ENCODE measurements at places on chromosomes 4 and X.

- no peak for DNase-seq
Observed at GRCh38 chr4:151690164-151690870, 70.5 kb downstream of the GATB start.

GRCh38 chrX:155873188-155873587, 8.0 kb upstream of the VAMP7 start:
- no peak for DNase-seq

- DNase-seq = no peak
Observed at GRCh38 chr4:74674750-74675149, 119.6 kb downstream of the BTC start.

DNA sequence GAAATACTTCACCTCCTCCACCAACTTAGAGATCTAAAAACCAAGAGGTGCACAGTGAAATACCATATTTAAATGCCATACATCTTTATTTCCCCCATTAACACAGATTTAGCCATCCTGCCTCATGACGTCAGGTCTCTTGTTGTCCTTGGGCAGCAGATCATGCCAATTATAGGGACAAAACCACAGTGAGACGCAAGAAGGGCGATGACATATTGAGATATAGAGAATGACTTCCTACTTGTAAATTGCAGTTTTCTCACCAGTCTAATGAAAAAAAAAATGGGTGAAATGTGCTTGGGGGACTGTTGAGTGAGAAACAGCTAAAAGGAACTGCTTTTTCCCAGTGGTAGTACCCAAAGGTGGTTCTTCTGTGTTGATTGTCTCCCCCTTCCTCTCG, 24.3 kb downstream of the RS1 start:
- DNase-seq = no peak

DNA sequence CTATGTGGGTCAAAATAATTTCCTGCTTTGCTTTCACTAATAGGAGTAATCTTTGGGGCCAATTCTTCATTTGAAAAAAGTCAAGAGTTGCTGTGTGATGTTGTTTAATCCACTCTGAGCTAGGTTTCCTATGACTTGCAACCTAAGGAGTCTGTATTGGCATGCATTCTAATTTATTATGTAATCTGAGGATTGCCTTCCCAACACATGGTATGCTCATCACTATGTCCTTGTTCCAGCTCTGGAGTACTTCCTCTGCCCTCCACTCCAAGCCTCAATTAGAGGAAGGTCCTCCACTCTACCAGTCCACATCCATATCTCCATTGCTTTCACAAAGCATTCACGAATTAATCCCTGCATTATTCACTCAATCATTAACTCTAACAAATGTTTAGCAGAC, 56.1 kb downstream of the PPP3CA start:
- DNase-seq = no peak

DNA sequence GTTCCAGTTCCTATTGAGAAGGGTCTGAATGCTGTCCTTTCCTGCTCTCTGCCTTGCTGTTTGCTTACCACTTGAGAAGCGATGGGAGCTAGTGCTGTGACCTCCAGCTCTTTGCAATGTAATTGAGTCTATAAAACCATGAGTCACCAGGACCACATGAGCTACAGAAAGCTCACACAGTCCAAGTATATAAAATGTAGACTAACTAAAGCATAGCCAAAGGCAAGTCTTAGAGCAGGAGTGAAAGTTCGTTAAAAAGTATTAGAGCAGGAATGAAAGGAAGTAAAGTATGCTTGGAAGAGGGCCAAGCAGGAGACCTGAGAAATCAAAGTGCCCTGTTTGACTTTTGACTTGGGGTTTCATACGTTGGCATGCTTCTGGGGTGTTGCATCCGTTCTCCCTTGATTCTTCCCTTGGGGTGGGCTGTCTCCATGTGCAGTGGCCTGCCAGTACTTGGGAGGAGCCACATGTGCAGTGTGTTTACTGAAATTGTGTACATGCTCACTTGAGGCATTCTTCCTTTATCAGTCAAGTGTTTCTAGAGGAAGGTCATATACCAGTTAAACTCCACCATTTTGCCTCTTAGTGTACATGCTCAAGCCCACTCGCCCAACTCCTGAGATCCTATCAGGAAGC, 71.3 kb upstream of the KIT start:
- DNase-seq = no peak

- DNase-seq = no peak
Observed at GRCh38 chrX:134642386-134642785, 15.9 kb downstream of the PLAC1 start.

- DNase-seq = no peak
Observed at GRCh38 chr4:48905363-48906015, 1.1 kb downstream of the OCIAD2 start.

DNA sequence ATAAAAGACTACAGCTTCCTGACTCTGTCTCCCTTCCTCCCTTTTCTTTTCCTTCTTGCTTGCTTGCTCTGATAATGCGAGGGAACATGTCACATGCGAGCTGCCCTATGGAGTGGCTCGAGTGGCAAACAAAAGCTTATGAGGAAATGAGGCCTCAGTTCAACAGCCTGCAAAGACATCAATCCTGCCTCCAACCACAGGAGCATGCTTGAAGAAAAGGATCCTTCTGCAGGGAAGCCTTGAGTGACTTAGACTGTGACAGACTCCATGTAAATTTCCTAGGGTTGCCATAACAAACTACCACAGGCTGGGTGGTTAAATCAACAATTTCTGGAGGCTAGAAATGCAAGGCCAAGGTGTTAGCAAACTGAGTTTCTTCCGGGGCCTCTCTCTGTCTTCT, 152.5 kb downstream of the NR3C2 start:
- DNase-seq = no peak

GRCh38 chr4:83782591-83782990, 246.7 kb downstream of the GPAT3 start:
- DNase-seq = no peak

DNA sequence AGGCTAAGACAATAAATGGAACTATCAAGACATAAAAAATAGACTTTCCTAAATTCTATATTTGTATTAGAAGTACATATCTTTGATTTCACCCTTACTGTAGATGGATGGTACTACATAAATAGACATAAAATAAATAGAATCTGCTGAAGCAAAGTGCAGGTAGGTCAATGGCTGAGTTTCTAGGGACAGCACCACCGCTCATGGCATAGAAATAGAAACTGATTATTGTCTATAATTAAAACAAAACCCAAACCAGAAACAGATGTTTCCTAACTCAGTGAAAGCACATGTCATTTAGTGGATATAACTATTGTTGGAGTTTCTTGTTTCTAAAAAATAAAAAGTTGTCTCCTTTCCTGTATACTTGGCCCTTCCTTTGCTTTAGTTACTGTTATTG, 387.3 kb upstream of the ADGRL3 start:
- DNase-seq = no peak

- no peak for DNase-seq
Observed at GRCh38 chr4:41935652-41936021, 408 bp downstream of the TMEM33 start.

DNA sequence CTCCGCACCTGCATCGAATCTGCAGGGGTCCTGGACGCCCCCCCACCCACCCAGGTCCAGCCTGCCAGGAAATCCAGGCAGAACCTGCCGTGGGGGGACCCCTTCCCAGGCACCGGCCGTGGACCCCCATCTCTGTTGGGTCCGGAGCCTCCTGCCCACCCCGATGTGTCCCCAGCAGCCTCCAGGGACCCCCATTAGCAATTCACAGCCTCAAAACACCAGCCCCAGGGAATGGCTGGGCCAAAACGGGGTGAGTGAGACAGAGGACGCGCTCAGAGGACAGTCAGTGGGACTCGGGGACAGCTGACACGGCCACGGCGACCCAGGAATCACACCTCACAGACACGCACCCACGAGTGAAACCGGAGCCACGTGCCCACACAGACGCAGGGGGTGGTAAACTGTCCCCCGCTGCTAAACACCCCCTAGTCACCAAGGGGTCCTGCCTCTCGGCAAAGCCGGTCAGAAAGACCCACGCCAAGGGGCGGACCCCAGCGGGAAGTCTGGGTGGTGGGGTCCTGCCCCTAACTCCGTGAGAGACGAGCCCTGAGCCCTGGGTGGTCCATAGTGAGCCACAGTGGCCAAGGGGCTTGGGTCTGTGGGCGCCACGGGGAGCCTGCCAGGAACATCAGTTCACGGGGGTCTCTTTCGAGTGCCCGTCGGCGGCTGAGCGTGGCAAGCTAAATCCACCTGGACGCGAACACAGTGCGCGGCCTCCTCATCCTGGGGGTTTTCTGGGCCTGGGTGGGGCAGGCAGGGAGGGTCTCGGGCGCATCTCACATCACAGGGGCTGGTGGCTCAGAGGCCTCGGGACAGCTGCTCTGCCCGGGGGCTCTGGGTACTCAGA, 126.5 kb upstream of the NKX1-1 start:
- no peak for DNase-seq

DNA sequence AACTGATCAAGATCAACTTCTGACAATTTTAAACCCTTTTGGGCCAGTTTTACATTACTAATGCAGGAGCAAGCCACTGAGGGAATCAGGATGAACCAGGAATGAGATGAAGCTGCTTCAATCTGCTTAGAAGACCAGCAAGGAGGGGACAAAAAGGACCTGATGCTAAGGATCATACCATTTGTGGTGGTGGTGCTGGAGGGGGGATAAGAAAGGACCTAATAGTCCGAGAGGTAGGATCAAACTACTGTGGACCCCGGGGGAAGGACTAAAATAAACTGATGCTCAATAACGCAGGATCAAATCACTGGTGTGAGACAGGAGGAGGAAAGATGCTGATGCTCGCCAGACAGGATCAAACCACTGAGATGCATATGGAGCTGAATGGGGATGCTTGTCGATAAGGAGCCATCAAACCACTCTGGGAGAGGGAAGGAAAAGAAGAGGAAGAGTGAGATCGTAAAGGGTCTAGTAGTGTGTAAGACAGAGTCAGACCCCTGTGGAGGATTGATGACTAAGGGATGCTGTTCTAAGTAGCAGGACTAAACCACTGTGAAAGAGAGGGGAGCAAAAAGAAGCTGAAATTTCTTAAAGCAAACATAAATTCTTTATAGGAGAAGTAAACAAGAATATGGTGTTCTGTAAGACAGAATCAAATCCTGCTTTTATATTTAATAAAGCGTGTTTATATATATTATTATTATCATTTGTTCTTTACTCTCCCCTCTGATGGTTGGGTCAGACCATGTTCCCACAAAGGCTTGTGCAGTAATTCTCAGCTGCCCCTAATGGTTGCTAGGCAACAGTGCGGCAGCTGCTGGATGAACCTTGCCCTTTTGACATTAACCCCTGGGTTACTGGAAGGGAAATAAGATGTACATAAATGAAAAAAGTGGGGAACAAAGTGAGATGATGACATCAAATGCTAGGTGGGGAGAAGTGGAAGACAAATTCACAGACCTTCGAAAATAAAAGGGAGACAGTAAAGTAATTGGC, 432.5 kb upstream of the FGF16 start:
- no peak for DNase-seq

DNA sequence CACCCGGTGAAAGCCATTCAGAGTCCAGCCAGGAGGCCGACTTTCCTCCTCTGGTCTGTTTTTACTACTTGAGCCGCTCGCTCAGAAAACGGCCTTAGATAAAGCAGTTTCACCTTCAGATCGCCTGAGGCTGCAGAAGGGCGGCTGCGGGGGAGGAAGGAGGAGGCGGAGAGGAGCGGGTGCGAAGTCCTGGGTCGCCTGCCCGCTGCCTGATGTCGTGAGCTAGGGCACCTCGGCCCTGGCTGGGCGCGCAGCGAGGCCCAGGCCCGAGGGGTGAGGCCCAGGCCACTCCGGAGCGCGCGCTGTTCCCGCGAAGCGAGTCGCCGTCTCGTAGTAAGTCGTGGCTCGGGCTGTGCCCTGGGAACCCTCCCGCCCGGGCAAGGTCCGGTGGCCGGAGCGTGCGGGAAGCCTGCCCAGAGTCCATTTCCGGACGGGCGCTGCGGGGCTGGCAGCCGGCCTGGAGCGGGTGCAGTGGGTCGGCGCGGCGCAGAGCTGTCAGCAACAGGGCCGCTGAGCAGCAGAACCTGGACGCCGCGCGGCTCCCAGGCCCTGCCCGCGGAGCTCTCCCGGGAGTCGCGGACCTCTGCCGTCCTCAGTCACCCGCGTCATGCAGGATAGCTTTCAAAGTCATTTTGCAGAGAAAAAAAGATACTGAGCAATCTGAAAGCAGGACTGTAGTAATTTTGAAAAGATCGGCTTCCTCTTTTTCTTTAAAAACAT, 18.6 kb downstream of the TRIM2 start:
- DNase-seq = no peak

DNA sequence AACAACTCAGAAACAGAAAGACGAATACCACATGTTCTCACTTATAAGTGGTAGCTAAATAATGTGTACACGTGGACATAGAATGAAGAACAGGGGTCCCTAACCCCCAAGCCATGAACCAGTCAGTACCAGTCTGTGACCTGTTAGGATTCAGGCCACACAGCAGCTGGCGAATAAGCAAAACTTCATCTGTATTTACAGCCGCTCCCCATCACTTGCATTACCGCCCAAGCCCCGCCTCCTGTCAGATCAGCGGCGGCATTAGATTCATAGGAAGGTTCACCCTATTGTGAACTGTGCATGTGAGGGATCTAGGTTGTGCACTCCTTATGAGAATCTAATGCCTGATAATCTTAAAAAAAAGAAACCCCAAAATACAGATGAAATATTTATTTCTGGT, 1128.7 kb downstream of the NLGN4X start:
- DNase-seq = no peak

GRCh38 chr4:86706923-86707597, 112.9 kb downstream of the PTPN13 start:
- DNase-seq = no peak

GRCh38 chr4:100208459-100208858, 18.2 kb upstream of the DDIT4L start:
- no peak for DNase-seq

- DNase-seq = no peak
Observed at GRCh38 chr4:3864742-3865721, 98.8 kb downstream of the ADRA2C start.

DNA sequence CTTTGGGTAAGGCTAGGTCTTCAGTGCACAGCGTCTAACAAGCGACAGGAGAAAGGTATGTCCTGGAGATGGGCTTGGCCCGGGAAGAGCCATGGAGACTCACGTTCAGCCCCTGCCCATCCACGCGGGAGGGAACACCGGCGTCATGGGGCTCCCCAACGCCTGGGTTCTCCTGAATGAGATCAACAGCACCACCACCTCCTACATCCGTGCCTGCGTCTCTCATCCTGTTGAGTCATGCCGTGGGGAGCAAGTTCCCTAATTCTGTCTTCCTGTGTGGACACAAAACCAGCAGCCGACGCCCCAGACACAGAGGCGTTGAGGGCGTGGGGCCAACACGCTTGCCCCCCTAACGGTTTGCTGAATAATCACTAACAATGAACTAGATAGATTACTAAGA, 20.1 kb upstream of the IL3RA start:
- DNase-seq = no peak

GRCh38 chr4:53767482-53767881, 176.2 kb upstream of the LNX1 start:
- DNase-seq = no peak

GRCh38 chr4:15242021-15242420, 185.8 kb upstream of the C1QTNF7 start:
- DNase-seq = no peak

- DNase-seq = no peak
Observed at GRCh38 chr4:31040106-31040505, 319.9 kb downstream of the PCDH7 start.

DNA sequence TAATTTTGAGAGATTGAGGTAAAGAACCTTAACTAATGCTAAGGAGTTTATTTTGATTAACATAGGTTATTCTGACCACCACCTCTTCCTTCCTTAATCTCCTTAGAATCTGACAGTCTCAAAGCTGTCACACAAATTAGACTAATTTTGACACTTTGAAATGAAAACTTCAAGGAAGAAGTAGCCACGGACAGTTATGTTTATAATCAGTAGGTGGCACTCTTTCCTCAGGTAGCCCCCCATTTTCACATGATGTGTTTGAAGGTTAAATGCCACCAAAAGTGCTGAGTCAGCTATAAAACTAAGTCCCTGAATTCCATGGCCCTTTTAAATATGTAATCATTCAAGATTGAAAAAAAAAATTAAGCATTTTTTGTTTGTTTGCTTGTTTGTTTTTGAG, 22.4 kb downstream of the TMEM33 start:
- no peak for DNase-seq
